ENCODE measurements at places on chromosomes 7 and 10.

DNA sequence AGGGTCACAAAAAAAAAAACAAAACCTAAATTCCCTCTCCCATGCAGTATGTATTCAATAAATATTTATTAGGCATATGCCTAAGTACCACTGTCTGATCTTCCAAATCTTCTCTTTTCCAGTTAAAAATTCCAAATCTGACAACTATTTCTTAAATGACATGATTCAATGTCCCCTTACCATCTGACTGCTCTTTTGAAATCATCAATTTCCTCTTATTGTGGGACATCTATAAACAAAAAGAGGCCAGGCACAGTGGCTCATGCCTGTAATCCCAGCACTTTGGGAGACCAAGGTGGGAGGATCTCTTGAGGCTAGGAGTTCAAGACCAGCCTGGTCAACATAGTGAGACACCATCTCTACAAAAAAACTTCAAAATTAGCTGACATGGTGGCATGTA lies 103.5 kb downstream of the TBXAS1 start:
- DNase-seq = no peak

- no peak for DNase-seq
Measured at GRCh38 chr10:7152982-7153381, 257.9 kb downstream of the SFMBT2 start.

- DNase-seq = no peak
Measured at GRCh38 chr7:47091141-47091540, 490.8 kb downstream of the TNS3 start.

DNA sequence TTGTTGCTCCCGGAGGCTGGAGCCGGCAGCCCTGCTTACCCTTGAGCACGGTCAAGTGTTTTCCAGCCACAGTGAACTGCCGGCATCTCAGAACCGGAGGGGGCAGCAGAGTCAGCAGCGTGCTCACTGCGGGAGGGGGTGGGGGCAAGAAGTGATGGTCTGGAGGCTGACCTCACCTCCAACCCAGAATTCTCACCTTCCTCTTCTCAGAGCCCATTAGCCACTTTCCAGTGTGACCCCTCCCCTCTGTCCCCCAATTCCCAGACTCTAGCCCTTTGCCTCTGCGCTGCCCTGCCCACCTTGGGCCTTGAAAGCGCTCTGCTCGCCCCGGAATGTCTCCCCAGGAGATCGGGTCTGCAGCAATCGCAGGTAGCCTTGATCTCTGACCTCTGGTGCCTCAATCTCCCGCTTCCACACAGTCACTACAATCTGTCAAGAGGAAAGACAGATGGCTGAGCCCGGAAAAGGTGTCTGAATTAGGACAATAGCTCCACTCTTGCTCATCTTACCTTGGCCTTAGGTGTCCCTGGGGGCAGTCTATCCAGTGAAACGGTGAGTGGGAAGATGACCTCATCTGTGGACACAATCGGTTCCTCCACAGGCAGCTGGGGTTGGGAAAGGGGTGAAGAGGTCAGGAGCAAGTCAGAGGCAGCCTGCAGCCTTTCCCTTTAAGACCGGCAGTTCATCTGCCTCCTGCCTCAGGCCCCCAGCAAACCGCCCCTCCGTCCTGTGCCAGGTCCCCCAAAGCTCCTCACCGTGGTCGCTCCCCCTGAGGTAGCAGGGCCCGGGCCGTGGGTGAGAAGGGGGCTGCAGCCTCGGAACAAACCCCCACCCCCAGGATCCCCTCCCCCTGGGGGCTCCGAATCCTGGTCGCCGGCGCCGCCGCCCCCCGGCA lies 942 bp downstream of the TRAPPC14 start:
- DNase-seq = no peak

DNA sequence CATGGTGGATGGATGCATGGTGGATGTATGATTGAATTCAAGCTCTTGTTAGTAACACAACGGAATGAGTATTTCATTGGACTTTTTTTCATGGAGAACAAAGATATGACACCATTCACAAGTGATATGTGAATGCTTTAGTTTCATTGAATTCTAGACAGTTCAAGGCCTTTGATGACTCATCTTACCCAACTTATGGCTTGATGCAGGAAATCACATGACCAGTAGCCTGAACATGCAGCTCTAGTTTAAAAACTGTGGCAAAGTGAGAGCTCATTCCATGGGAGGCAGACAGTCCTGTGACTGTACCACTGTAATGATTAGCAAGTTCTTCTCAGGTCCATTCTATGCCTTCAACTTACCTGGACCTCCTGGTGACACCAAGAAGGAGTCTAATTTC lies 1239.3 kb downstream of the TYW1 start:
- DNase-seq = no peak

GRCh38 chr7:158271646-158272045 lies 316.0 kb downstream of the PTPRN2 start:
- no peak for DNase-seq

DNA sequence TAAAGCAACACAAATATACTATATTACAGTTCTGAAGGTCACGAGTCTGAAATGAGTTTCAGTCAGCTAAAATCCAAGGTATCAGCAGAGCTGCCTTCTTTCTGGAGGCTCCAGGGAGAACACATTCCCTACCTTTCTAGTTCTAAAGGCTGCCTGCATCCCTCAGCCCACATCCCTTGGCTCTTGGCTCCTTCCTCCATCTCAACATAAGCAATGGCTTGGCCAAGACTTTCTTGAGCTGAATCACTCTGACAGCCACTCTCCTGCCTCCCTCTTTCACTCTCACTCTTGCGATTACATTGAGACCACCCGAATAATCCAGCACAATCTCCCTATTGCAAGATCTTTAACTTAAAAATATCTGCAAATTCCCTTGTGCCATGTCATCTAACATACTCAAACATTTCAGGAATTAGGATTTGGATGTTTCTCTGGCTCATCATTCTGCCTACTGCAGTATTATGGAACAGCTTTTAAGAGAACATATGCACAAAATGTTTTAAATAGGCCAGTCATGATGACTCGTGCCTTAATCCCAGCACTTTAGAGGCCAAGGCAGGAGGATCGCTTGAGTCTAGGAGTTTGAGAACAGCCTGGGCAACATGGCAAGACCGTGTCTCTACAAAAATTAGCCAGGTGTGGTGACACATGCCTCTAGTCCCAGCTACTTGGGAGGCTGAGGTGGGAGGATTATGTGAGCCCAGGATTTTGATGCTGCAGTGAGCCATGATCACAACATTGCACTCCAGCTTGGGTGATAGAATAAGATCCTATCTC lies 144.2 kb upstream of the VSTM2A start:
- no peak for DNase-seq

DNA sequence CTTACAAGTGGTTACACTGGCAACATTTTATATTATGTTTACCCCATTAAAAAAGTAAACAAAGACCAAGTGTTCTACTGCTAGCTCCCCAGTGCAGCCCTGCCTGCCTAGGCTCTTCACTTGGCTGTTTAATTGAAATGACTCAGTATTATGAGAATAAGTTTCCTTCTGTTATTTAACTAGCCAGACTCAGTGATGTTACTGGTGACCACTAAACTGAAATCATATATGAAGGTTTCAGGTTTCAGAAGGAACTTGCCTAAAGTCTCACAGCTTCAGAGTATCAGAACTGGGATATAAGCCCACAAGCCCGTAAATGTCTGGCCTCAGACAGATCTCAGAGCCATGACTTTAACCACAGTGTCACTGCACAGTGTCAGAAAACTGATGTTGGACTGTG lies 66.8 kb upstream of the EXOC4 start:
- DNase-seq = no peak

DNA sequence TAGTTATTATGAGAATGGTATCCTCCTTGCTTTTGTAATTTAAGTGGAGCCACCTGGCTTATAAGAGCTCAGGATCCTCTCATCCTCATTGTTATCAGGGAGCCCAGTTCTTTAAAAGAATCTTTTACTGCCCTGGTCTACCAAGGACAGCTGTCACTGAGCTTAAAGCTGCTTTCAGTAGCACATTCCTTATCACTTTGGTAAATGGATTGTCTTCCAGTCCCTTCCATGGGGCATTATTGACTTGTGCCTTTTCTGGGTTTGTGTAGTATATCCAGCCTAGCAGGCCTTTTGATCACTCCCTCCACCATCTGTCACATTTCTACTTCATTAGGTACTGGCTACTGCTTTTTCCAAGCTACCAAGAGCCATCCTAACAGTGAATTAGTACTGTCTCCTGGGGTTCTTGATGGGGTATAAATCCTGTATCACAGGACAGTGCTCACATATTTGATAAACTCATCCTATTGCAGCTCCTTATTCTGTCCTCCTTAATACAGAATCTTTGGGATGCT lies 208.9 kb downstream of the TMEM26 start:
- DNase-seq = no peak

DNA sequence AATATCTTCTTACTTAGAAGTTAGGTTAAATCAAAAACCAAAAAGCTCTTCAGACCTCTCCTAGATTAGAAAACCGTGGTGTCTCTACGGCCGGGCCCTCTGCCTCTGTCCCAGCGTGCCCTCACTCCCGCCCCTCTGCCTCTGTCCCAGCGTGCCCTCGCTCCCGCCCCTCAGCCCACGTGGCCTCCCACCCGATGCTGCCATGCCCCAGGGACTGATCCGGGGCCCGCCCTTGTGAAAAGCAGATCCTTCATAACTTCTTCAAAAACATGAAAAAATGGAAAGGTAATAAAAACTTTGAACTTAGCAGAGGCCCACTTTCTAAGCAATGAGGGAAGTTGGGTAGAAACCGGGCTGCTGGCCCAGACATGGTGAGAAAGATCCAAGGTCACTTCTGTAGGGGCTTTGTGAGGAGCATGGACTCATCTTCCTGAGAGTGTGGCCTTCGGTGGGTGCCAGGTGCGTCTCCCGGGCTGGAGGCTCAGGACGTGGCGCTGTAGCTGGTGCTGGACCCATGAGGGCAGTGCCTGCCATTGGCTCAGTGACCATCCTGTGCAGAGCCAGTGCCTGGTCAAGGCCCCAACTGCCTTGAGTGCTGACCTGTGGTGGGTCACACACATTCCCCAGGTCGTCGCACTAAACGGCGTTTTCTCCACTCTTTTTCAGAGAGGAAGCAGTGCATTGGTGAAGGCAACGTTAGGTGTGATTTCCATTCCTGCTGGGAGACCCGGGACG lies 4.9 kb upstream of the DPYSL4 start:
- DNase-seq = no peak

DNA sequence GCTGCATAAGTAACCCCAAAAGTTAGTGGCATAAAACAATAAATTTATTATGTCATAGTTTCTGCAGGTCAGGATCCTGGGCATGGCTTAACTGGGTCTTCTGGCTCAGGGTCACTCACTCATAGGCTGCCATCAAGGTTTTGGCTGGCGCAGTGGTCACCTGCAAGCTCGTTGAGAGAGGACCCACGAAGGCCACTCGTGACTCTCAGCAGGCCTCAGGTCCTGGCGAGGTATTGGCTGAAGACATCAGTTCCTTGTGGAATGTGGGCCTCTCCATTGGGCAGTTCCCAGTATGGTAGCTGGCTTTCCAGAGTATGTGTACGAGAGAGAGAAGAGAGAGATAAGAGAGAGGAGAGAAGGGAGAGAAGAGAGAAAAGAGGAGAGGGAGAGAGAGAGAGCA lies 138.3 kb upstream of the KLF14 start:
- DNase-seq = no peak

DNA sequence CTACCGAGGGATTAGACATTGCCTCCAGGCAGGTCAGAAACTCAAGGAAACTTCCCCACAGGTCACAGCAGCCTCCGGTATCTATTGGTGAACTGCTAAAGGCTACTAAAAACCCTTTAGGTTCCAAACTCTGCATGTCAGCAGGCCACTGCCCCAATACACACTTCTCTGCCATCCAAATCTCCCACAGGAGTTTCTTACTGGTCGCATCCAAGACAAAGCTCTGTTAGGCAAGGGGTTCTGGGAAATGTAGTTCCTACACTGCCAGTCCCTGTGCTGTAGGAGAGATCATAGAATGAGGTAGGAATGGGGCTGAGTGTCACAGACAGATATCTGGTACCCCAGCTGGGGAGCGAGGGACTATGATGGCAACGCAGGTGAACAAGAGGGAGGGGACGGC lies 757.0 kb upstream of the C7orf33 start:
- no peak for DNase-seq

GRCh38 chr10:50937230-50937907 lies 51.9 kb upstream of the A1CF start:
- no peak for DNase-seq

DNA sequence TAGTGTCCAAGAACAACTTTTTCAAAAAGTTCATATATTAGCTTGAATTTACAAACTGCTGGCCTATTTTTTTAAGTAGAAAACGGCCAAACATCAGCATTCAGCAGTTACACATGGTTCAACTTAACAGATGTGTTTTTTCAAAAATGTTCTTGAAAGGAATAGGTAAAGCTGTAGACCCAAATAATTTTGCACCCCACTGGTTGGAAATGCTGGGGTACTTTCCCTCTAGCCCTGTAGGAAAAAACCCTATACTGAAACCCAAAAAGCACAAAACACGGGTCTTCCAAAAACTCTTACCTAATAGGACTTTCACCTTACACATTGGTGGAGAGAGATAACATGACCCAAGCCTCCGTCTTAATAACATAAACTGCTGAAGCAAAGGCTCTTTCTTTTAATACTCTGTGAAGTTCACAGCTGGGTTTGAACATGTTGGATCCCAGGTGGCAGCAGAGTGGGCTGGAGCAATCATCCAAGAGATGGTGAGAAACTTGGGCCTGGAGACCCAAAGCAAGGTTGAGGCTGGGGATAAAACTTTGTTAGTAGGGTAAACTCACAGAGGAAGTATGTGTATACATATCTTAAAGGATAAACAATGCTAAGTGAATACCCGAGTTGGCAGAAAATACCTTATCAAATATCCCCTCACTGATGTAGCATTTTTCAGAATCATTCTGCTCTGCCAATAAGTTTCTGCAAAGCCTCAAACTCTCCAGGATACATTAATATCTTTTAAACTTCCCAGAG lies 629 bp upstream of the DNAJC9 start:
- DNase-seq = no peak

DNA sequence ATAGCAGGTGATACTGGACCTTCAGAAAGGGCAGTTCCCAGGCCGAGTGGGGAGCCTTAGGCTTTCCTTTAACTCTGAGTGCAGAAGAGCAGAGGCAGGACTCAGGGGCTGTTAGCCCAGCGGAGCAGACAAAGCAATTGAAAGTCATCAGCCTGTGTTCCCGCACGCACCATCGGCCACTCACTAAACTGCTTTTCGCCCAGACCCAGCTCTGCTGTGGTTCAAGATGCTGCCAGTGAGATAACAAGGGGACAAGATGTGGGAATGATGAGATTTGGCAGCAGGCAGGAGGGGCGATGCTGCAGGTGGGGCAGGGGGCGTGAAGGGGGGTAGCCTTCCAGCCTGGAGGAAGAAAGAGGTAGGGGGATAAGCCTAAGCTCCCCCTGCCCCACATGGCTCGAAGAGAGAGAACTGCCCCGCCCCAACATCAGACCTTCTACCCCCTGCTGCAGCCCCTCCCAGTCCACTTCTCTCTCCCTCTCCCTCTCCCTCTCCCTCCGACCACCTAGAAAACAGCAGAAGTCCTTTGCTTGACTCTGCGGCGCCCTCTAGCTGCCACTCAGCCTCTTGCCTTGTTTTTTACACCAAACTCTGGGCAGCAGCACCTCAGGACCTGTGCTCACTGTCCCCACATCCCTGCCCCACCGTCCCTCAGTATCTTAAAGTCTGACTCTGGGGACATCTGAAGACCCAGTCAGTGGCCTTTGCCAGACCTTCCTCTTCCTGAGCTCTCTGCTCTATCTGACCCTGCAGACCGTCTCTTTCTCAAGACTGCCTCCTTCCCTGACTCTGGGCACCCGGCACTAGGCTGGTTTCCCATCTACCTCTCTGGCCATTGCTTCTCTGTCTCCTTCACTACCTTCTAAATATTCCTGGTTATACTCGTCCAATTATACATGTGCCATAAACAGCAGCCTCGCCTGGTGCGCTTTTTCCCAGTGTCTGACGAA lies 110.5 kb downstream of the C10orf105 start:
- no peak for DNase-seq
